ENCODE measurements at places on chromosomes 12 and 14. TPM values are rescaled to one million over a fixed set of nuclear protein-coding genes. Genes with fewer than 3 reads are reported as not detected.

The CLEC2A gene
- not detected for total RNA-seq

The SCAF11 gene
- 205 TPM for total RNA-seq

The KCNK10 gene
- not detected for total RNA-seq

The PLA2G1B gene
- total RNA-seq: not detected

The P2RX2 gene
- 0.74 TPM for total RNA-seq

The ZC2HC1C gene
- 5.6 TPM for total RNA-seq

The IRAK3 gene
- 62.3 TPM for total RNA-seq

The HOXC12 gene
- total RNA-seq: not detected

The IL23A gene
- total RNA-seq: not detected

The HOTAIR gene
- not detected for total RNA-seq

The PYGL gene
- 123 TPM for total RNA-seq

The WNT1 gene
- not detected for total RNA-seq

The ISCA2 gene
- 7.0 TPM for total RNA-seq

The TC2N gene
- total RNA-seq: 44.4 TPM

The CYP46A1 gene
- 0.94 TPM for total RNA-seq

The VWF gene
- total RNA-seq: 1,203 TPM

The CEP170B gene
- total RNA-seq: 15.9 TPM

The SMIM41 gene
- total RNA-seq: 1.1 TPM

The RGS6 gene
- total RNA-seq: 7.2 TPM

The HNF1A gene
- not detected for total RNA-seq

The IKZF4 gene
- 10.3 TPM for total RNA-seq

The PCED1B gene
- 5.7 TPM for total RNA-seq

The PHETA1 gene
- total RNA-seq: 14.6 TPM

The OAS2 gene
- 16.5 TPM for total RNA-seq

The MTA1 gene
- 72.5 TPM for total RNA-seq

The SLC10A1 gene
- not detected for total RNA-seq

The IGF1 gene
- total RNA-seq: 165 TPM

The ANO4 gene
- total RNA-seq: 1.2 TPM

The HSPB8 gene
- total RNA-seq: 136 TPM

The PPFIBP1 gene
- total RNA-seq: 164 TPM

The CCDC85C gene
- total RNA-seq: 4.1 TPM

The IAPP gene
- not detected for total RNA-seq

The SYNE2 gene
- total RNA-seq: 162 TPM

The GLIPR1L2 gene
- not detected for total RNA-seq

The OR4K2 gene
- not detected for total RNA-seq

The KRT78 gene
- not detected for total RNA-seq

The SLC25A47 gene
- not detected for total RNA-seq

The TBX5 gene
- not detected for total RNA-seq

The ACOT4 gene
- total RNA-seq: 3.0 TPM

The KSR2 gene
- under 0.01 TPM for total RNA-seq

The CPSF2 gene
- total RNA-seq: 33.4 TPM

Measured in omental fat pad (tissue), 4 donors.